Anterior cingulate cortex (tissue), 58 donors: ENCODE measurements at places on chromosomes 4 and X.
A peak's percentile ranks its signal among the peaks of the same experiment; 100 is the strongest.

DNA sequence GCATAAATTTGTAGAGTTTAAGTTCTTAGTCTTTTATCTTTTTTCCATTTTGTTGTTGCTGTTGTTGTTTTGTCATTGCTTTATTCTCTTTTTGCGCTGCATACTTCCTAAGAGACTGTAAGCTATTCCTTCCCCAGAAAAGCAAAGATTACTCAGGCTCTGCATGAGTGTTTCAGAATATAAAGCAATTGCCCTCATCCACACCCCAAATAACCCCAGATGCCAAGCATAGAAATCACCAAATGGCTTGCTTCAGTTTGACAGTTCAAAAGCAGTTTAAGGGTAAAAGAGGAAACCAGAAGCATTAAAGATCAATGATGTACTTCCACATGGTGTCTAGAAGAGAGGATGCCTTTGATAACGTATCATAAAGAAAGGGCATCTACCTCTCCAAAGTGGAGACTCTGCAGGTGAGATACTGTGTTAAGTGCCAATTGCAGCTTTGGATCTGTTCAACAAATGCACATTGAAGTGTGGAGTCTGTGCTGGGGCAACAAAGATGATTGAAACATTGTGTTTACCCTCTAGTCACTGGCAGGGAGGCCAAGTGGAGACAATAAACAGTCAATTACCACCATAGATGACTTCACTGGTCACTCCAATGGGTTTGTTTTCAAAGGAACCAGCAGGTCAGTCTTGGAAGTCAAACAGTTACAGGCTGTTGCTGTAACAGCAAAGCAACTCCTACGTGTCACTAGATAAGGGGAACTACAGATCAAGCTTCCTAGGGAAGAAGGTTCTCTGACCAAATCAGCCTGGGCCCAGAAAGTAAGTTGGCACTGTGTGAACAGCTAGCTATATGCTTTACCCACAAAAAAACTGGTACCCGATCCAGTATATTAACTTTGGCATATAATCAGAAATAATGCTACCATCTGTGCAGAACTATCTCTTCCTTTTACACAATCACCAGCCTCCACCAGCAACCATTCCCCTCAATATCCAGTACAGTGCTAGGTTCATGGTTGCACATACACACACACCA lies 40.6 kb upstream of the IL21 start:
- DNase-seq = no peak

DNA sequence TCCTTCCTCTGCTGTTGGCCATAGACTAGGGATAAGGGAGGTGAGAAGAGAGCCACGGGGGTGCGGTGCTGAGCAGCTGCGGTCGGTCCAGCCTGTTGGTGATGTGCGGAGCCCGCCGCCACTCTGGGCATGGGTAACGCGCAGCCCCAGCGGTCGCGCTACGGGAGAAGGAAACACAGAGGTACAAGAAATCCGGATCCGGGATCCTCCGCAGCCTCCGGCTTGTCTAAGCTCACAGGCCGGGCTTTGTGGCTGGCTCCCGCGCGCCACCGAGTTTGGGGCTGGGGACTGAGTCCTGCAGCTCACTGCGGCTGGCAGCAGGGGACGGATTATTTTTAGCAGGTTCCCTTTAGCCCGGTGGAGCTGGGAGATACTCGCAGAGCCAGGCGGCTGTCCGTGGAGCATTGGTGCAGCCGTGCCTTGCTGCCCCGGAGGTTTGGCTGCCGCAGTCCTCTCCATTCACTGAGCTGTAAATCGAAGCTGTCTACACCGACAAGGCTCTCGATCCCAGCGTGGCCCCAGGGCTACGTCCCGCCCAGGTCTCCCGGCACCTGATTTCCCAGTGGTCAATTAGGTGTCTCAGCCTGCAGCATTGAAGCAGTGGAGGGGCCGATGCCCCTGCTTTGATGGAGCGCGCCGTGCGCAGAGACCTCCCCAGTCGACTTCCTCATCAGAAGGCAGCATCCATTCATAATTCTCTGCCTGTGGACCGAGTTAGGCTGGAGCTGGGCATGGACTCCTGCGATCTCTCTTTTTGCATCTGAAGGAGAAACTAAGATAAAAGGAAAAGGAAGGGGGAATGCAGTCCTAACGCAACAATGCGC lies 81.9 kb upstream of the SCML1 start:
- DNase-seq = peak; percentile 7

DNA sequence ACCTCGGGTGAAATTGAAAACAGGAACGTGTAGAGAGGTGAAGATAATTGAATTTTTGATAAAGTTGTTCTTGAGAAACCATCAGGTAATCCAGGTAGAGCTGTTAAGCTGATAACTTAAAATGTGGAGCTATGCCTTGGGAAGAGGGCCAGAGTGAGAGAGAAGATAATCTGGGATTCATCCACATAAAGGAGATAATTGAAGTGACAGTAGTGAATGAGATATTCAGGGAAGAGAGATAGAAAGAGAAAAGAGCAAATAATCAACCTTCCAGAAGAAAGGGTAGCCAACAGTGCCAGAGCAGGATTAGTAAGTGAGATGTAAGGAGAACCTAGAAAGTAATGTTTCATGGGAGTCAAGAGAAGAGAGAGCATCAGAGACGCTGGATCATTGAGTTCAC lies 297.6 kb downstream of the PACRGL start:
- DNase-seq = no peak

- DNase-seq = no peak
Observed at GRCh38 chrX:68829582-68830418, 979 bp downstream of the EFNB1 start.

DNA sequence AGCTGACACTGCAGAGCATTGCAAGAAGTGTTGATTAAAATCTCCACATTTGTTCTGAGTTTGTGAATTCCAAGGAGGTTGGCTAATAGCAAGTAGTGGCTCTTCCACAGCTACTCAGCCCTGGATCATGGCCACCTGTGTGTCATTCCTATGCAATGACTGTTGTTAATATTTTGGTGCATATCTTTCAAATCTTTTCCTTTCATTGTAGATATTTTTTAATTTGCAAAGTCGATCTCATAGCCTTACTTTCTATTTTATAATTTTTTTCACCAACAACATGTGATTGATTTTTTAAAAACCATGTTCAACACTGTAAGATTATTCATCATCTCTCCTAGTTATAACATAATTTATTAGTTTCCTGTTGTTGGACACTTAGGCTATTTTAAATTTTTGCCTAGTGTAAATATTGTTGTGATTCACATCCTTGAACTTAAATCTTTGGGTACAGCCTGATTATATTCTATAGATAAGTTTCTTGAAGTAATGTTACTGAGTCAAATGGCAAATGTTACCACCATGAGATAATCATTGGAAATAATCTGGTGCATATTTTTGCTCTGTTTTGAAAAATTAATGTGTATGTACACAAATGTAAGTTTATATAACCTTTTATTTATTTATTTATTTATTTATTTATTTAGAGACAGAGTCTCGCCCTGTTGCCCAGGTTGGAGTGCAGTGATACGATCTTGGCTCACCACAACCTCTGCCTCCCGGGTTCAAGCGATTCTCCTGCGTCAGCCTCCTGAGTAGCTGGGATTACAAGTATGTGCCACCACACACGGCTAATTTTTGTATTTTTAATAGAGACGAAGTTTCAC lies 17.1 kb upstream of the ARHGAP10 start:
- no peak for DNase-seq
